ENCODE measurements at places on chromosomes 3 and 15.

GRCh38 chr3:59422312-59422711, 372.5 kb upstream of the CFAP20DC start:
- DNase-seq: no peak

DNA sequence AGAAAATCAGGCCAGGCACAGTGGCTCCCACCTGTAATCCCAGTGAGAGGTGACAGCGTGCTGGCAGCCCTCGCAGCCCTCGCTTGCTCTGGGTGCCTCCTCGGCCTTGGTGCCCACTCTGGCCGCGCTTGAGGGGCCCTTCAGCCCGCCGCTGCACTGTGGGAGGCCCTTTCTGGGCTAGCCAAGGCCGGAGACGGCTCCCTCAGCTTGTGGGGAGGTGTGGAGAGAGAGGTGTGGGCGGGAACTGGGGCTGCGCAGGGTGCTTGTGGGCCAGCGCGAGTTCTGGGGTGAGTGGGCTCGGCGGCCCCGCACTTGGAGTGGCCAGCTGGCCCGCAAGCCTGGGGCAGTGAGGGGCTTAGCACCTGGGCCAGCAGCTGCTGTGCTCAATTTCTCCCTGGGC, 252.6 kb downstream of the FOXP1 start:
- no peak for DNase-seq

DNA sequence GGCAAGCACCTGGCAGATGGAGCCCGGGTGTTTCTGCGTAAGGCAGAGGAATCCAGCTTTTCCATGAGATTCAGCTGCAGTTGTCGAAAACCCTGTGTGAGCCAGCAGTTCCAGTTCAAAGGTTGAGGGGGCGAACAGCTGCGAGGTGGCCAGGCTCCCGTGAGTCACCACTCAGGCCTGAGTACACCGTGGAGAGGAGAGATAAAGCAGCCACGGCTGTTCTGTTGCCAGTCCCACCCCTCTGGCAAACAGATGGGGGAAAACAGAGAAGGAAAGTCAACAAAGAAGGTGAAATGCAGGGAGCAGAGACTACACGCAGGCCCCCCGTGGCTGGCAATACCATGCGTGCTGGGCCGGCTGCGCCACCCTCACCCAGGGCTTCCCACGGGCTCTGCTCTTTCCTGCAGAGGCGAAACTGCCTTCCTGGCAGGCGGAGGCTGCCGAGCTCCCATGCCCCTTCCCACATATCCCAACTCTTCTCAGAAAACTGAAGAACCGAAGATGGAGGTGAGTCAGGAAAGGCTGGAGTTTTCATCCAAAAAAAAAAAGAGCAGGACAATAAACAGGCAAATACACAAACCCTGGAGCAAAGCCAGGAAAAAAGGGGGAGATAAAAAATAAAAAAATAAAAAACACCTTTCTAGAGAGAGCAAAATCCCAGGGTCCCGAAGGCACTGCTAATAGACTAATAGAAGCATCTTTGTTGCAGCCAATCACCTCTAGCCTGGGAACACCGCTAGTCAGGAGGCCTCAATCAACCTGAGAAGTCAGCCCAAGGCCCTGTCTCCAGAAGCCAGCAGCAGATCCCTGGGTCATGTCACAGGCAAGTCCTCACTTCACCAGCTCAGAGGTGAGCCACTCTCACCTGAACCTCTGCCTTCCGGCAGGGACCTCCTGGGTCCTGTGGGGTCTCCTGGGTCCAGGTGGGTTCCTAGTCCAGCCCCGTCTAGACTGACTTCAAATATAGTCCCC, 37.7 kb downstream of the FAM174B start:
- DNase-seq: no peak

DNA sequence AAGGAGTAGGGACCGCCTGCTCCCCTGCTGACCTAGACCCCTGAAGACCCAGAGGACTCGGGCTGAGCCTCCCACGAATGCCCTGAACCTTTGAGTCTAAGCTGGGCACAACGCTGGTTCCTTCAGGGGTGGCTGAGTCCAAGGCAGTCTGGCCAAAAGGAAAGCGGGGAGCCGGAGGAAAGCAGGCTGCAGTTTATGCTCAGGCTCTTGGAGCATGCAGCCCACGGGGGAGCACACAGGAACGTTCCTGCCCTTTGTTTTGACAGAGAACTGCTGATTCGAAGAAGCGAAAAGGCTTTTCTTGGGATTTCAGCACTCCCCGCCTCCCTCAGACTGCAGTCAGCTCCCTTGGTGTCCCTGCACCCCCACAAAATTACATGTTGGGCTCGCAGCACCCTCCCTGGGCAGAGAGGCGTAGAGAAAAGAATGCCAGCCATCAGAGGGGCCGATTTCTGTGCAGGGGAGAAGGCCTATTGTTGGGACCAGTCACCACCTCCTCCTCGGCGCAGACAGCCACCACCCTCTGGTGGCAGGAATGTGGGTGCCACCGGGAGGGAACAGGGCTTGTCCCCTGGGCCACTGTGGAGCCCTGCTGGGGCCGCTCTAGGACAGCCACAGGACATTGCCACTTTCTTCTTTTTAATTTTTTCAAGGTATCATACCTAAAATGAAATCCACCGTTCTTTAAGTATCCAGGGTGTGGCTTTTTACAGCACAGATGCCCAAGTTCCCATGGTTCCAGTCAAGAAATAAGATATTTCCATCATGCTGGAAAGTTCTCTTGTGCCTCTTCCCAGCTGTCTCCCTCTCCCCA, 72.2 kb downstream of the SMAD6 start:
- DNase-seq: peak; percentile 86

DNA sequence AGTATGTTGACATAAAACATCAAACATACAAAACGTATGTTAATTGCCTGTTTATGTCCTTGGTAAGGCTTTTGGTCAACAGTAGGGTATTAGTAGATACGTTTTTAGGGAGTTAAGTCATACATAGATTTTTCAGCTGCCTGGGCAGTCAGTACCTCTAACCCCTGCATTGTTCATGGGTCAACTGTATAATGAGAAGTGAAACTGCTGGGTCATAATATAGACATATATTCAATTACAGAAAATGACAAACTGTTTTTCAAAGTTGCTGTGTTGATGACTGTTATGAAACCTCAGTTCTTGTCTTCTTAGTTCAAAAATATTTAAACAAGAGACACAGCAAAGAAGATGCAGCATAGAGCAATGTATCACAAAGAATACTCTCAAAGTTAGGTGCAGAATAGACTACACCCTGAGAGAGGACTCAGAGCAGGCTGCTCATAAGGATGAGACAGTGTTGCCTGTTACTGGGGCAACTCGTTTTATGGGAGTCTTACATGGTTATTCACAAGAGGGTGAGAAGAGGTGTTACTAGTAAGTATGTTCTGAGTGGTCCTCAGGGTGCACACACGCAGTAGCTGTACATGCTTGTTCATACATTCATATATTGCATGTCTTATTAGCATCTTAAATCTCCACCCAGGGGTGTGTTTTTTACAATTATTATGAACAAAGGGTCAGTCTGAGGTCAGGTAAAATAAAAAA, 53.1 kb upstream of the ADAMTS17 start:
- DNase-seq: no peak

GRCh38 chr3:137325170-137325569, 367.4 kb downstream of the IL20RB start:
- DNase-seq: no peak

- DNase-seq: no peak
Observed at GRCh38 chr3:4547799-4548198, 54.7 kb downstream of the ITPR1 start.

DNA sequence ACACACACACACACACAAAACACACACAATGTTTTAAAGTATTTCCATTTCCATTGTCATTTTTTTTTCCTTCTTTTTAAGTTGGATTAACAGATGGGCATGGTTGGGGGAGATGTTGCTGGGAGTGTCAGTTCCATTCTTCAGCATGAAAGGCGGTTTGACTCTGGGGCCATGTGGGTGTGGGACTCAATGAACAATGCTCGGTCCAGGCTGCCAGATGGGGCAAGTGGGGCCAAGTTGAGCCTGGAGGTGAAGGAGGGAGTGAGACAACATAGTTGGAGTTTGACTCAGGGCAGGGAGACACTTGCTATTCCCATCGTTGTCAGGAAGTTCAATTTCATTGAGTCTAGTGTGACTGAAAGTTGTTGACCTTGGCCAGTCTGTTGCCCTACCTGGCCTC, 125.3 kb downstream of the TLE3 start:
- no peak for DNase-seq

- DNase-seq: no peak
Observed at GRCh38 chr3:128784232-128784631, 58.2 kb downstream of the RAB7A start.

- DNase-seq: no peak
Observed at GRCh38 chr15:100905850-100906249, 13.3 kb upstream of the LRRK1 start.

GRCh38 chr3:42535981-42536784, 33.7 kb downstream of the VIPR1 start:
- no peak for DNase-seq

DNA sequence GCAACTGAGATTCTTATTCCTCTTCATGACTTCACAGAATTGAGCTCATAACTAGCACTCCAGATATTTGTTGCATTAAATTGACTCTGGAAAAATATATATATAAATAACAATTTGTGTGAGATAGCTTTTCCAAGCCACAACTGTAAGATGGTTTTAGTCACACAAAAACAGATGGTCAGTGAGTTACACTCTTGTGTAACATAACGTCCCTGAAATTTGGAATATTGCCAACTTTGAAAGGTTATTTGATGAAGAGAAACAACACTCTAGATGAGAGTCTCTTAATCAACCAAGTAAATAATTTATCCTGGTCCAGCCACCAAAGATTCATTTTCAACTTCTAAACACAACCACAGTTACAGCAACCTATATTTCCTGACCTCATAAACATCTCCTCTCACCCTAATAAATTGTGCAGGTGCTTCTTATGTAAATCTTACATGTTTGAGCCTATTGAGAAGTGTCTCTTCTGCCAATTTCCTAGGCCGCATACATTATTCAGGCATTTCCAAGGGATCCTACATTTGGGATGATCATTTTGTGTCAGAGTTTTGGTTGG, 84.9 kb upstream of the ACP3 start:
- no peak for DNase-seq

- DNase-seq: no peak
Observed at GRCh38 chr3:139439278-139439677, 37.0 kb downstream of the RBP2 start.

DNA sequence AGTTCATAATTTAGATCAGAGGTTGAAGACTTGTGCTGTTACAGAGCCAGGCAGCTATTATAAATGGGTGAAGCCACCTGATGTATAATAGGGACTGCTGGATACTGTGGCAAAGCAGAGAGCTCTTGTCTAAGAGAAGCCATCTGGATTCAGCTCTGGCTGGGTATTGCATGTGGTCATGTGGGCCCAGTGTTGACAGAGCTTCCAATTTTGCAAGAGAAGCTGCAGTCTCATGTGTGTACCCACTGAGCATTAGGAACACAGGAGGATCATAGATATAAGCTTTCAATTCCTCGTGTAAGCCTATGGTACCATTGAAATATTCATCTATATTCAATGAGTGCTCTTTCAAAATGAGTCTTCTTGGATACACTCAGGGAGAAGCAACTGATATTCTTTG, 303.9 kb upstream of the SLCO3A1 start:
- no peak for DNase-seq

- no peak for DNase-seq
Observed at GRCh38 chr15:78838489-78838888, 27.2 kb upstream of the ADAMTS7 start.

GRCh38 chr15:79015416-79015815, 70.6 kb upstream of the CTSH start:
- DNase-seq: no peak

- DNase-seq: no peak
Observed at GRCh38 chr15:70382762-70383458, 285.2 kb upstream of the TLE3 start.

- DNase-seq: no peak
Observed at GRCh38 chr15:88695691-88696251, 57.0 kb downstream of the ISG20 start.

- no peak for DNase-seq
Observed at GRCh38 chr3:95341314-95341713, 1278.5 kb downstream of the NSUN3 start.

- no peak for DNase-seq
Observed at GRCh38 chr3:186257866-186258265, 104.2 kb downstream of the DGKG start.

DNA sequence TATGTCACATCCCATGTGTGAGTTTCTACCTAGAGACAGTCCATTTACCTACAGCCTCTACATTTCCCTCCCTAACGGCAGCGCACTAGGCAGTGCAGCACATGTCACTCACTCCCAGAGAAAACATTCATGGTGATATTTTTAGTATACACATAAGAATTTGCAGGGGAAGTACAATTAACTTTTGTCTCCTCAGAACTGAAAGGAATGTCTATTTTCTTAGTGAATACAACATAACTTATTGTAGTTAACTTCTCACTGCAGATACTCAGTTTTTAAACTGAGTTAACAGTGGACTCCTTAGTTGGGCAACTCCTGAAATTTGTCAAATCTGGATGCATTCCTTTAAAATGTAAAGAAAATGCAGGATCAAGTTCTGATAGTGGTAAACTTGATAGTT, 4.5 kb upstream of the ZBTB47 start:
- no peak for DNase-seq

- DNase-seq: no peak
Observed at GRCh38 chr15:77093436-77093835, 22.5 kb upstream of the TSPAN3 start.

GRCh38 chr15:74835312-74835823, 7.6 kb downstream of the ULK3 start:
- DNase-seq: peak; percentile 38

- no peak for DNase-seq
Observed at GRCh38 chr15:71288348-71288955, 173.2 kb downstream of the THSD4 start.

DNA sequence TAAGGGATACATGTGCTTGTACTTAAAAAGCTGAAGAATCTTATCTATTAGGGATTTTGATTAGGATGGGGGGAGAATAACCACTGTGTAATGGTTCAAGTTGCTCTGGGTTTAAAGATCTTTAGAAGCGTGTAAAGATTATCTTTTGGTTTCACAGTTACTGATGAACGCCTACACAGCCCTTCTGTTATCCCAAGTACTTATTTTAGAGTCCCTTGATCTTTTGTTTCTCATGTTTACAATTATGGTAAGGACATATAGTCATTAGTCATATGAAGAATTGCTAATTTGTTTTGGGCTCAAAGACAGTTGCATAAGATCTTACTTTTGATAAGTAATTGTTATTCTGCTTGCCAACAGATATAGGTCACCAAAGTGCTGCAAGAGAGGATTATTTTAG, 160.1 kb downstream of the PLCL2 start:
- DNase-seq: no peak

GRCh38 chr3:174218016-174218415, 641.1 kb upstream of the NAALADL2 start:
- DNase-seq: no peak

DNA sequence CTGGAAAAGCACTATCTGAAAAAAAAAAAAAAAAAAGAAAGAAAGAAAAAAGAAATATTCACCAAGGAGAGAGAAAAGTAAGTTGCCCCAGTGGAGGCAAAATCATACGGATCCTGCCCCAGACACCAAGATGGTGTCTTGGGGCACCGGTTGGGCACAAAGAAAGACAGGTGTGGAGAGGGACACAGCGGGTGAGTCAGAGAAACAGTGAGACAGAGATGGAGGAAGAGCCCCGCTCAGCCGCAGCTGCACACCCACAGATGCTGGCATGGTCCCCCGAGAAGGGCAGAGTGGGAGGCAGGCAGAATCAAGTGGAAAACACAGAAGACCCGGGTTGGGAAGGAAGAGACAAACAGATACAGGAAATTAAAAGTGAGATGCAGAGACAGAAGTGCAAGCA, 129.7 kb upstream of the SMAD3 start:
- no peak for DNase-seq
